ENCODE measurements at places on chromosomes 2 and 18.
A peak's percentile ranks its signal among the peaks of the same experiment; 100 is the strongest.

- DNase-seq, result peak; percentile 34
Measured at GRCh38 chr18:59063300-59063906, 76.3 kb upstream of the SEC11C start.

DNA sequence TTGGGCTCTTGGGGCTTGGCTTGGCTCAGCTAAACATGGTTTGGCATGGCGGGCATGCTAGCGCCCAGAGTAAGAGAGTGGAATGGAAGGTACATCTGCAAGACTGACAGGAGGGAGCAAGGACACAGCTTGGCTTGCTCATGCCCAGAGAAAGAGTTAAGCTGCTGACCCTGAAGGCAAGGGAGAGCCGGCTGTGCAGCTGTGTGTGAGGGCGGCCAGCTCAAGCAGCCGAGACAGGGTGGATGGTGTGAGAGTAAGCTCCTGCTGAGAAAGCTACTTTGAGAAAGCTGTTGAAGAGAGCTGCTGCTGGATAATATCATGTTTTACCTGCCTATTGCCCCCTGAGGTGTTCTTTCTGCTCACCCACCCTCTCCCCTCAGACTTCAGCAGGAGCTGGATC lies 135.6 kb downstream of the CCBE1 start:
- no peak for DNase-seq

DNA sequence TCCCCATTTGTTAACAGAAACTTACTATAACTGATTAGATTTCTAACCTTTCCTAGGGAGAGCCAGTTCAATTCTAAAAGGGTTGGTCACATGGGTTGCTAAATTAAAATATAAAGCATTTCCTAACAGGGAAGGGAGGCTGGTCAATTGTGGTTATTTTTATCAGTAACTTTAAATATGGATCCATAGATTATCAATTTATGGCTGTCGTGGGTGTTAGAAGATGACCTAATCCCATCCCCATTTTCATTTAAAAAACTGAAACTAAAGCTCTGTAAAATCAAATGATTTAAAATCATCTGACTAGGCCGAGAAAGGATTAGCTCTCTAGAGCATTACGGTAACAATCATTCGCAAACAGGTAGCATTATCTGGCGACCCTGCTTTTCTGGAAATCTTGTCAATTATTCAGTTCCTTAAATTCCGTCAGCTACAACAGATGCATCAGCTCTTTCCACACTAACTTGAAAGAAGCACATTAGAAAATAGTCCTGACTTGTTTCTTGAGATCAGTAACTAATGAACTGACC lies 953 bp upstream of the HNRNPA3 start:
- DNase-seq, result no peak

GRCh38 chr18:36905571-36905970 lies 76.6 kb downstream of the KIAA1328 start:
- DNase-seq, result no peak

- no peak for DNase-seq
Measured at GRCh38 chr2:128978212-128978611, 659.5 kb upstream of the HS6ST1 start.

DNA sequence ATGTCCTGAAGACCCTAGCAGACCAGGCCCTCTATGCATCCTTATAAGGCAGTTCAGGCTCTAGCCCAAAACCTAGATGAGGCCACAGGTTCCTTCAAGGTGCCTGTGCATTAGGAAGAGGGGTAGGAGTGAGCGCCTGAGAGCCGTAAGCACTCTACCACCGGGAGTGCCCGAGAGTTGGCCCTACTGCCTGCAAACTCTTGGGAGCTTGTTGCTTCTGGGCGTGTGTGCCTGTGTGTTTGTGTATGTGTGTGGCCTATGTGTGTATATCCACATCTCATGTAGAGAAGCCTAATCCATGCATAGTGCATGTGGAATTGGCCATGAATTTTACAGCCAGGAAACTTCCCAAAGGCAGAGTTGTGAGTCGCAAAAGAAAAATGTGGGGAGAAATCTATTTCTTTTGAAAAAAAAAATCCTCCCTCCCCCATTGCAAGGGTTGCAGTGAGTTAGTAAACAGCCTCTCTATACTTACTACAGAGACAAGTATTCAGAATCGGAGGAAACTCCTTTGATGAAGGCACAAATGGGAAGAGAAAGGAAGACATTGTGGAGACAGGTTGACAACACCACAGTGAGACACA lies 96.8 kb downstream of the ADD2 start:
- no peak for DNase-seq

GRCh38 chr18:78906066-78906465 lies 73.6 kb upstream of the SALL3 start:
- no peak for DNase-seq

- DNase-seq, result no peak
Measured at GRCh38 chr18:33372442-33372841, 68.1 kb downstream of the CCDC178 start.

DNA sequence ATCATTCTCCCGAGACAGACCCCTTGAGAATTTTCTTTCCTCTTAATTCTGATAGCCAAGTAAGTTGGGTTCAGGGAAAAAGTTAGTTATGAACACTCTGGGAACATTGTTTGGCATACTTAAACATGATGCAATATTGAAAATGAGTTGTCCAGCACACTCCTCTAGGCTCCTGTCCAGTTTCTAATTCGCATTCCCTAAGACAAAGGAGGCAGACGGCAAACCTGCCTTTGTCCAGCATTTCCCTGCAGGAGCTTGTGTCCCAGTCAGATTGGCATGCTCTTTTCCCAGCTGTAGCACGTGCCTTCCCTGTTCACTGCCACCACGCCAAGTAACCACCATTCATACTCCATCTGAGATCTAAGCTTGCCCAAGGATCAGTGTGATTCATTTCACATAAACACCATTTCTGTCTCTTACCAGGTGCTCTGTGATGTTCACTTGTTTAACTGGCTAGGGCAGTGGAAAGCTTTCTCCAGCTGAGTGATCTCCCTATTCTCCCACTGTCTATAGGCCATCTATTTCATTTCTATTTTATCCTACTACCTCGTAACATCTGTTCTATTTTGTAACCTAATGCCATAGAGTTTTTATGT lies 150.0 kb upstream of the EPB41L3 start:
- no peak for DNase-seq

GRCh38 chr2:159093497-159093896 lies 125.1 kb downstream of the TANC1 start:
- DNase-seq, result peak; percentile 39

DNA sequence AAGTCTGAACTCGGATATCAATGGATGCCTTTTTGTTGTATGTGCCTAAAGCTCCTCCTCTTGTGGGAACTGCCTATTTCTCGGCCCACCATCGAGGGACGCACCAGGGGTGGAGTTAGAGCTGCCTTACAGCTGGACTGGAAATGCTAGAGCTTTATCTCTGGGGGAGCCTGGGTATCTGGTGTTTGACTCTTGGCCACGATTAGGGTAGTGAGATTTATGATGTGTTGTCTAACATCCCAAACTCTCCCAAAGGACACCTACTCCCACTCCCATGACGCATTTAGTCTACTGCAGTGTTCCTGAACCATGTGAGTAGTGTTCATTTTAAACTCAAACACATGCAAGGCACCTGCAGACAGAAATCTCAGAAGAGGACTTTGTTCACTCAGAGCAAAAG lies 594.8 kb downstream of the METTL4 start:
- DNase-seq, result no peak

DNA sequence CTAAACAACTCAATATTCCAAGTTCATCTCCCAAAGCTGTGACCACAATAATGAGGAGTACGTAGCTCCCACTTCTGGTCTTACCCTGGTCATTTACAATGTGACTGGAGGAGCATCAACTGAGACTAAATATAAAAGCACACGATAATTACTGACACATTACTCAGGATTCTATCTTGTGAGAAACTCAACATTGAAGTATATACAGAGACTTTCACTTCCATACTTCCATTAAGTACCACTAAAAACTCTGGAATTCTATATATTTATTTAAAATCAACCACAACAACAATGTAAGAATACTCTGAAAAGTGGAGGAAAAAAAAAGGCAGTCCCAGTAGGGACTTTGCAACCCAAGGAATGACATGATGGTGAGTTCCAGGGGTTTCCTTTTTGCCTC lies 61.4 kb downstream of the XDH start:
- DNase-seq, result no peak

DNA sequence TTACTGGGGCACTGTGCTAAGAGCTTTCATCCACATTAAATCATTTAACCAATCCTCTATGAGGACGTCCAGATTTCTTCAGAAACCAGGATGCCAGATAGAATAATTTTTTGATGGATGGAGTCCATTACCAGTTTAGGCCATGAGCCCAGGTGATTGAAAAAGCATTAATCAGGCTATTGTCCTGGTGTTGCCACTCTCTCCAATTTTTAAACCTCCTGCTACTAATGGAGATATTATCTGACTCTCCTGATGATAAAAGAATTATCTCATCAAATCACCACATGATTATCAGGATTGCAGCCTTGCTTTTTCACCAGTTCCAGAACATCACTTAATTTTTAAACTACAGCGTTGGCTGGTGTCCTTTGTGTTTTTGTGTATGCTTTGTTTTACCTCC lies 402.2 kb downstream of the CLIP4 start:
- no peak for DNase-seq

DNA sequence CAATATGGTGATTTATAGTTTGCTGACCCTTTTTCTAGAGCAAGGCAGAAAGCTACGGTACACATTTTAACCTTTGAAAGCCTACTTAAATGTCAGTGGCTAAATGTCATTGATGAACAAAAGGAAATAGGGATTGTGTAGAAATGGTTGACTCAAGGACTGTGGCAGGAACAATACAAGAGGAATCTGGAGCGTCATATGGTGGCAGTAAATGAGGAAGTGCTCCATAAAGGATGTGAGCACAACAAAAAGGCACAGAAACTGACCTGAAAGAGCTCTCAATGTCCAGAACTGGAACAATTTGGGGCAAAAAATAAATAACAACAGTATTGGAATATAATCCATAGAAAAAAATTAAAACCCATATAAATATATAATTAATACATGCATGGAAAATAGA lies 443.9 kb upstream of the VRK2 start:
- no peak for DNase-seq

GRCh38 chr18:5167831-5168230 lies 29.2 kb downstream of the AKAIN1 start:
- DNase-seq, result no peak

DNA sequence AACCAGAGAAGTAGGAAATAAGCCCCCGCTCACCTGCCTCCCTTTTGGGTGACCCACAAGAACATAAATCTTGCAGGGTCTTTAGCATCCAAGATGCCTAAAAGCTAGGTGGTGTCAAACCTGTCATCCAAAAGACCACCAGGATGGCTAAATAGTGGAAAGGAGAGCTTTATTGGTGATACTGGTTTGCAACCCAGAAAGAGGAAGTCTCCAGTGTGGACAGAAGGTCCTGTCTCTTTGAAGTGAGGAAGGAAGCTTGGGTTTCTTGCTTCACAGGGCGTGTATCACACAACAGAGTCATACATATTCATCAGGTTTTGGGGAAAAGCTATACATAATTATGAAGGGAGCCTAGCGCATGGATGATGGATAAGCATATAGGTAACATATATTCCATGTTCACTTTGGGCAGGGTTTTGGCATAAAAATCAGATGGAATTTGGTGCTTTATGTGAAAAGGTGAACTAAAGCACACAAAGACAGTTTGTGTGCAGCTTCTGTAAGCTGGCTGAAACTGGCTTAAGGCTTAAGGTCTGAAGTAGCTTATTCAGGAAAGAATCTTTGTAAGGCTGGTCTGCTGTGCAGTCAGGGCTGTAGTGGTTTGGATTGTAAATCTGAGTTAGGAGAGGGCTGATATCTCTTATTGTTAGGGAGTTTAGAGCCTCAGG lies 102.2 kb upstream of the MSH2 start:
- DNase-seq, result no peak

DNA sequence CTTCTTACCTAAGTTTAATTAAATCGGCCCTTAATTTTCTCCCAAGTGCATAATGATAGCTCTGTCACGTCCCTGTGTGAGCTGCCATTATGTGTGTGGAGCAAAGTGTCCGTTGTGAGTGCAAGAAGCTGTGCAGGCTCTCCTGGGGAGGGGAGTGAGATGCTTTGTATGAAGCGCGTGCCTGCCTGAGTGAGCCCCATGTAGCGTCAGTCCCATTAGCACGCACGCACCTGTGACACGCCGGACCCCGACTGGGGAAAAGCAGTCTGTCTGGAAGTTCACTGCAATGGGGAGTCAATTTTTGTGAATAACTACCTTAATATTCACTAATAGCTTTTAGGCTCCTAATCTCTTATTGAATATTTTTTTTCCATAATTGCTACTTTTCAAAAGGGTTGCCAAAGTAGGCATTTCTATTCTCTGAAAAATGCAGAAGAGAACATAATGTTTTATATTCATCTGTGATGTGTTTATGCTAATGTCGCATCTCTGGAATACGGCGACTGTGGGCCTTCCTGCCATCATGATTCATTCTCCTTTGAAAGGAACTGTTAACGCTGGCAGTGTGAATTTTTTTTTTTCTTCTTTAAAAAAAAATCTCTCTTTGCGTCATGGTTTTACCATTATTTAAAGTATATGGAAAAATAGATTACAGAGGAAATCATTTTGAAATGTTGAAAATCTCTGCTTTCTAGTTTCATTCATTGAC lies 157.7 kb downstream of the COL4A4 start:
- DNase-seq, result no peak

GRCh38 chr2:7976206-7976605 lies 705.6 kb upstream of the ID2 start:
- DNase-seq, result no peak

DNA sequence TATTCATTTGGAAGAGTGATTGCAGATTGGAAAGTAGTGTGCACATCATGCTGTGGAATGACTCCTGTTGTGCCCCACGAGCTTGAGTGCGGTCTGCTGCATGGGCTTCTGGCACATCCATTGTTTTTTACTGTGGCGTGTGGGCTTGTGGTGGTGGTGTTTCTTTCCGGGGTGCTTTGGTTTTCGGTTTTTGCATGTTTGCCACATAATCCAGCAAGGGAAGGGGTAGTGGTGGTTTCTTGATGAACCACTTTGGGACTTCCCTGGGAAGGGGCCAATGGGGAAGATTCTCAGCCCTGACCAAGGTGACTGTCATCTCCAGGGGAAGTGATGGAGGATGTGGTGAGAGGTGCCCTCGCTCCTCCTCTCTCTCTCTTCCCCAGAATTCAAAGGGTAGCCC lies 57.0 kb downstream of the COA5 start:
- DNase-seq, result no peak

DNA sequence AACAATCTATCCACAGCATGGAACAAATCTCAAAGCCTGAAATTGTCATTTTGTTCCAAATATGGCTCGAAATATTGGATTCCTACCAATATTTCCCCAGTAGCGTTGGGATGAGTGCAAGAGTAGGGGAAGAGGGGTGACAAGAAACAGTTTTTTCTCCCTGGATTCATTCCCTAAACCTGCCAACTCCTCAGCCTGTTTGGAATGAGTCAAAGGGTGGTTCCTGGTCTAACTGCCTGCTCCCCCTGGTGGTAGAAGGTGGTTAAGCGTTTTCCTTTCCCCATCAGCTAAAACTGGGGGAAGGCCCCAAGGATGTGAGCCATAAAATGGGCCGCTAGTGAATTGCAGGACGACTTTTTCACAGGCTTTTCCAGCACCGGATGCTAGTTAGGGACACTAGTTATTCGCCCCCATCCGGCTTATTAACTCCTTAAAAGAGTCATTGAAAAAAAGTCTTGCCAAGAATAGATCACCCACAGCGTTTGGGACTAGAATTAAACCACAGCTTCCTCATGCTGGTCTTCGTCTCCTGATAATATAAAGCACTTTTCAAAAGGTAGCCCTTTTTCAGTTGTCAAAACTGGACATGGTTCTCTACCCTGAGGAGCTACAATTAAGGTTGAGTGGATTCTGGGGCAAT lies 72.5 kb downstream of the DHRS9 start:
- DNase-seq, result peak; percentile 42

GRCh38 chr18:11091746-11092145 lies 57.6 kb downstream of the PIEZO2 start:
- DNase-seq, result no peak
